ENCODE measurements at places on chromosomes 13 and 19.

DNA sequence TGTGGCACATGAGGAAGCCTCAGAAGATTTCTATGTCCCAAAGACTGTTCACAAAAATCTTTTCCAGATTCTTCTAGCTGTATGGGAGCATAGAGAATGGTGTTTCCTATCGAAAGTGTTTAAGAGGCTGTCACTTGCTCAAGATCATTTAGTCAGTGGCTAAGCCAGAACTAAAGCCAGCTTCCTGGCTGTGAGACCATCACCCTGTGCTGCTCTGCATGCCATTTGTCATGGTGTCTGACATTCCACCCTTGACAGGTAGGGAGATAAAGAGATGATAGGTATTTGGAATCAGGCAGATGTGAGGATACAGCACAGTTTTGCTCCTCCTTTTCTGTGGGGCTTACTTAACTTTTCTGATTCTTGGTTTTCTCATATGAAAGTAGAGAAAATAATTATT lies 177.3 kb downstream of the DNAJC15 start:
- no peak for DNase-seq

- DNase-seq = peak; percentile 89
Observed at GRCh38 chr19:12140545-12141404, 625 bp upstream of the ZNF20 start.

DNA sequence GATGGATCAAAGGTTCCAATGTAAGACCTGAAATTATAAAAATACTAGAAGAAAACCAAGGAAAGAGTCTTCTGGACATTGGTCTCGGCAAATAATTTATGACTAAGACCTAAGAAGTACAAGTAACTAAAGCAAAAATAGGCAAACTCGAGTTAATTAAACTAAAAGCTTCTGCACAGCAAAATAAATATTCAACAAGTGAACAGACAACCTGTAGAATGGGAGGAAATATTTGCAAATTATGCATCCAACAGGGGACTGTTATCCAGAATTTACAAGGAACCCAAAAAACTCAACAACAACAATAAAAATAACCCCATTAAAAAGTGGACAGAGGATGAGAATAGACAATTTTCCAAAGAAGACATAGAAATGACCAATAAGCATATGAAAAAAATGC lies 9.7 kb upstream of the SLAIN1 start:
- no peak for DNase-seq

DNA sequence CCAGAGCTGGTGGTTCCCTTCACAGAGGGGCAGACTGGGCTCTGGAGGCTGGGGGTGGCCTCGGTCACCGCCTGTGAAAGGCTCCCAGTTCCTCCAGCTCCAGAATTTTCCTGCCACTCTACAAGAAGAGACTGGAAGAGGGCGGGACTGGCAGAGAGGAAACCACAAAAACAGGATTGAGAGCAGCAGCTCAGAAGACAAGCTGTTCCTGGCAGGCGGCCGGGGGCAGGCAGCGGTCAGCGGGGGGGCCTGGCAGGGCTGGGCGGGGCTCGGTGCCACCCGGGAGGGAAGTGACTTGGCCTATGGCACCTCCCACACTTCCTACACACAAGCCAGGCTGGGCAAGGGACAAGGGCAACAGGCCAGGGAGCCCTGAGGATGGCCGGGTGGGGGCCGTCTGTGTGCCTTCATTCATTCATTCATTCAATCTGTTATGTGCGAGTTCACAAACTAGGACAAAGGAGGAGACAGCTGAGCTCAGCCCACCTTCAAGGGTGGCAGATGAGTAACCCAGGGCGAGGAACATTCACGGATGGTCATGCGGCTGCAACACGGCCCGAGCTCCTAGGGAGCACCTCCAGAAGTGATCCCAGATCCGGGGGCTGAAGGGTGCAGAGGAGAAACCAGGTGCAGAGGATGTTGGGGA lies 16.9 kb upstream of the BTBD2 start:
- DNase-seq = peak; percentile 59
